ENCODE measurements at places on chromosomes 12 and 14.

DNA sequence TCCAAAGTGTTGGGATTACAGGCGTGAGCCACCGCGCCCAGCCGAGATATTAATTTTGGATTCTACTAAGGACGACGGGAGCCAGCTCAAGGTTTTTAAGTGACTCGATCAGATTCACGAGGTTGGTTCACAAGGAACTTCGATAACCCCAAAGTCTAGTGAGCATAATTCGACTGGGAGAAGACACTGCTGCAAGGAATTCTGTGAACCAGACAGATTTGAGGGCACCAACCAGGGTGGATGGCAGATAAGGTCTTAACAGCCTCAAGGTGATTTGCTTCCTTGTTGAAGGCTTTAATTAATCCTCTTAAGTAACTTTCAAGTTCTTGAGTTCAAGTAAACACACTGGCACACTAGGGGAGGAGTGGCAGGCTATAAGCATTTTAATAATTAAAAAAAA, 1.1 kb upstream of the KLHDC2 start:
- no peak for DNase-seq

DNA sequence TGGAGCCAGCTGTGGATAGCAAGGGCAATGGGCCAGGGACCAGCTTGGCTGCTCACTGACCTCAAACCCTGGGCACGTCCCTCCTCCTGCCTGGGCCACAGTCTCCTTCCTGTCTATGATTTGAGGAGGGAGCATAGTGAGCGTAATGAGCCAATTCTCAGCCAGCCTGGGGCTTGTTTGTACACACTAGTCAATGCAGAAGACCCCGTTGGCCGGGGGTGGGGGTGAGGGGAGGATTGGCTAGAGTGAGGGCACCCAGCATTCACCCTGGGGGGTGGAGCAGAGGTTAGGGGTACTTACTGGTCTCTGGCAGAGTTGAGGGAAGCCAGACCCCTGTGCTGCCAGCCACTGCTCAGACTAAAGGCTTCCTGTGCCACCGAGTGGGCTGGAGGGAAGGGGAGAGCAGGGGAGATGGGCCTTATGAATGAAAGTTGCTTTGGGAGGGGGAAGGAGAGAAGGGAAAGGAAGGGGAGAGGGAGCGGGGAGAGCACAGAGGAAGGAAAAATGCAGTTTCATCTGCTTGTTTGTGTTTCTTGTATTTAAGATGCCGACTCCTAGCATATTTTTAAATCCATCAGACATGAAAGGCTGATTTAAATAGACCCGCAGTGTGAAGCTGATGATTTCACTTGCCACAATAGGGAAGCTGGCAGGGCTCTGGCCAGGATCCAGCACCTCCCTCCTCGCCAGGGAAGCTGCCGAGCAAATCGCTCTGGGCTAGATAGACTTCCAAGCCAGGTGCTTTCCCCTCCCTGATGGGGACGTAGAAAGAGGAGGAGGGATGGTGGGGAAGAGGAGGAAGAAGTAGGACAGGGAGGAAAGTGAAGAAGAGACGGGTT, 114.0 kb downstream of the PRMT8 start:
- DNase-seq: peak; percentile 43

DNA sequence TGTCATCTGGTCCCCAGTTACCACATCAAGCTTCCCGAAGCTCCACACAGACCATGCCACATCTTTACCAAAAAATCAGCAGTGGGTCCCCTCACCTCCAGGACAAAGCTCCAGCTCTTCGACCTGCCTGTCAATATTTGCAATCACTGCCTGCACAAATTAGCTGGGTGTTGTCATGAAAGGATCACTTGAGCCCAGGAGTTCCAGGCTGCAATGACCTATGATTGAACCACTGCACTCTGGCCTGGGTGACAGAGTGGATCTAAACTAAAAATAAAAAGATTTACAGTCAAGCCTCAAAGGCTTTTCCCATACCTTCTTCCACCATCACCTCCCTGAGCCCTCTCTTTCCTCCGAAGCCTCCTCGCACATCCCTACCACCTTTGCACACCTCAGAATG, 7.2 kb downstream of the CD4 start:
- DNase-seq: no peak

GRCh38 chr14:104393898-104394381, 185.6 kb upstream of the C14orf180 start:
- no peak for DNase-seq

DNA sequence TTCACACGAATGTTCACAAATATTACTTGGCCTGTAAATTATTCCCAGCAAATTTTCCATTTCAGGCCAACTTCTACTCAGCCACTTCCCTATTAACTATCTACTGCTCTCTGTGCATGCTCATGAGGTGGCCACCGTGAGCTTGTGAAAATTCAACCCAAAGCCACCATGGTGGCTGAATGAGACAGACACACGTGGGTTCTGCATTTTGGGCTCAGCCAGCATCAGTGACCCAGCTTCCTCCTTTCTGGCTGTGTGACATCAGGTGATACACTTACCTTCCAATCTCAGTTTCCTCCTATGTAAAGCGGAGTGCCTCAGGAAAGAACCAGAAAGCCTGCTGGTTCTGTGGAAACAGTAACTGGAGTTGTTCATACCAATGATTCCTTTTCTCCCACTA, 175.8 kb downstream of the FOXN3 start:
- DNase-seq: peak; percentile 74

GRCh38 chr14:104268295-104268694, 129.9 kb downstream of the KIF26A start:
- DNase-seq: no peak

- no peak for DNase-seq
Measured at GRCh38 chr14:89481196-89481595, 64.2 kb upstream of the FOXN3 start.

DNA sequence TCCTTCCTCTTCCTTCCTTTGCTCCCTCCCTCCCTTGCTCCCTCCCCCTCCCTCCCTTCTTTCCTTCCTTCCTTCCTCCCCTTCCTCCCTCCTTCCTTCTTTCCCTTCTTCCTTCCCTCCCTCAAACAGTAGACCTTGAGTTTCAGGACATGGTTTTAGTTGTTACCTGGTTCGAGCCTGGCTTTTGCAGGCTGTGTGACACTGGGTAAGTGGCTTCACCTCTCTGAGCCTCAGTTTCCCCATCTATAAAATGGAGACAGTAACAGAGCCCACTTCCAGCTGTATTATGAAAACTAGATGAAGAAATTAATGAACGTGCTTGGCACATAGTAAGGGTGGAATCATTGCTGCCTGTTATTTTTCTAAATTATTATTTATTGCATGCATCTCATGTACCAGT, 171.0 kb upstream of the LHX5 start:
- no peak for DNase-seq

Data from inflammatory macrophage (primary cell).